Epithelial cell of prostate (primary cell): ENCODE measurements at places on chromosomes 3 and 15.

- no peak for DNase-seq
These were observed 117.8 kb upstream of the KCNH8 start for GRCh38 chr3:19030522-19030839.

DNA sequence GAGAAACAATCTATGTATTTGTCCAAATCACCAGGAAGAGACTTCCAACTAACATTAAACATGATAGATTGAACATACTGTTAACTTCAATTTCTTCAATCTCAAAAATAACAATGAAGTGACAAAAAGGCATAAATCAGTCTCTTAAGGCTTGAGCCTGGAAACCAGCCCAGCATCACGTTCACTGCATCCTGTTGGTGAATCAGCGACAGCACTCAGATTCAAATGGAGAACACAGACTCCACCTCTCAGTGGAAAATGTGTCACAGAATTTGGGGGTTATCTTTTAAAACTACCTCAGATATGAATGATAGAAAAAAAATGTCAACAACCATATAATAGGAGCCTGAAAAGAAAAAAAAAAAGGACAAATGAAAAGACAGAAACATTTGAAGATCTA lies 212.0 kb downstream of the MINAR1 start:
- no peak for DNase-seq

DNA sequence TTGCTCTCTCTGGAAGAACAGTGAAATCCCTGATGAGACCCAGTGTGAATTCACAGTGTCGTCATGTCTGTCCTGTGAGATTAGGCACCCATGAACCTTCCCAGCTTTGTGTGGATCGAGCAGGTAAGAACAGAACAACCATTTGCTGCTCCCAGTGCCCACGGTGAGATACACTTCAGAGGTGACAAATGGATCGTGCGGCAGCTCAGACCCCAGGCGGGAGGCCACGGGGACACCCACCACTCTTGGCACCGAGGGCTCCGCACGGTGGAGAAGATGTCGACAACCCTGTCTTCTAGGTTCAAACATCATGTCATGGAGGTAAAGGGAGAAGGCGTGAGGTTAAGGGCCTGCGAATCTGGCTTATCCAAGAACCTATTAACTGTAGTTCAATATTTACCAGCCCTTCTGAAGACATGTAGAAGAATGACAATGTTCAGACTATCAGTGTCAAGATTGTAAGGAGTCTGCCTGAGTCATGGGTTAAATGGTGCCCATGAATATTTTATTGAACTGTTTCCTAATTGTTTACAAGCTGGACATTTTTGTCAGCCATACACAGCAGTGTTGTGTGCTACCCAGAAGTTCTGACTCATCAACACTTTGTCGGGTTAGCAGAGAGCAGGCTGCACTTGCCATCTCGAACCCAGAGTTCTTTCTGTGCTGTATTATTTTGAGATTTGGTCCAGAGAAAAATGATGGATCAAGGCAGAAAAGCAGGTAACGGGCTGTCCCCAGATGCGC lies 15.5 kb upstream of the PCSK6 start:
- DNase-seq: no peak

GRCh38 chr15:101686718-101687117 lies 34.5 kb upstream of the TM2D3 start:
- DNase-seq: no peak

DNA sequence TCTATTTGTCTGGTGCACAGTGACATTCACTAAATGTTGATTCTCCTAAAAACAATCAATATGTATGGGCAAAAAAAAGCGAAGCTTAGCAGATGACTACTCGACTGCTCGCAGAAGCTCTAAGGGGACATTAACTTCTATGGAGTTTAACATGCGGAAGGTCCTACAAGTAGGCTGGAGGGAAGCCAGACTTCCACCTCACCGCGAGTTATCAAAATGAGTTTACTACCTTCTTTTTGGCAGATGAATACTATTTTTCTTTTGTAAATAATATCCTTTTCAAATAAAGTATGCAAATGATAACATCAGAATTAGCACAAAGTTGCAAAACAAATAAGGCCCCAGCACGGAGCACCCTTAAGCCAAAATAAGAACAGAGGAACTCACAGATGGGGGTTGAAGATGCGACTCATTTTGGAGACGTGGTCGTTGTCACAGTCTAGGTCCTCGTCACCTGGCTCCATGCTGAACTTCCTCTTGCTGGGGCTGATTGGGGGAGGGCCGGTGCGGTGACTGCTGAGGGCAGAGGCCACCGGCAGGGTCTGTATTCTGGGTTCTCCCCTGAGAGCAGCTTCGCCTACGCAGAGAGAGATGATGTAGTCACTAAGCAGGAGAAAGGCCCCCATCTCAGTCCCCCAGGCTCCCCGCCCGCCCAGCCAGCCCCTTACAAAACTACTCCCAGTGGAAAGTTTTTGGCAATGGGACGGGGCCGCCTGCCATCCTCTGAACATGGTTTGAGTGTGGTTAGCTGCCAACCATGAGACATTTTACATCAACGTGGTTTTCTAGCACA lies 42.1 kb downstream of the VGLL4 start:
- DNase-seq: no peak

DNA sequence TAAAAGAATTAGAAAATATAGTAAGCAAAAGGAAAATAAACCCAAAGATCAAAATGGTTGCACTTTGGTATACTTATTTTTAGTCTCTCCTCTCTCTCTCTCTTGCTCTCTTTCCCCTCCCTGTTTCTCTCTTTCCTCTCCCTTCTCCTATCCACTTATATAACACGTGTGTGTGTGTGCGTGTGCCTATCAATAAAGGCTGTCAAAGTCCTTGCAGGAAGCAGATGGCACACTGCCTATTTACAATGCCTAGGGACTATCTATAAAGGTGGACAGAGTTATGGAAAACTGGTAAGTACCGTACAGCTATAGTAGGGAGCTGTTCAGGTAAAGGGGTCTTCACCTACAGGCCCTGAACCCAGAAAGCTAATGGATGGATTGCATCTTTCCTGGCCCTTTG lies 161.6 kb downstream of the SQOR start:
- DNase-seq: no peak
